Anterior cingulate cortex (tissue), 58 donors: ENCODE measurements at places on chromosomes 6 and 20.

- no peak for DNase-seq
Observed at GRCh38 chr6:75281653-75282052, 2.9 kb downstream of the TMEM30A start.

- DNase-seq = no peak
Observed at GRCh38 chr20:63314015-63314471, 21.1 kb downstream of the COL20A1 start.

DNA sequence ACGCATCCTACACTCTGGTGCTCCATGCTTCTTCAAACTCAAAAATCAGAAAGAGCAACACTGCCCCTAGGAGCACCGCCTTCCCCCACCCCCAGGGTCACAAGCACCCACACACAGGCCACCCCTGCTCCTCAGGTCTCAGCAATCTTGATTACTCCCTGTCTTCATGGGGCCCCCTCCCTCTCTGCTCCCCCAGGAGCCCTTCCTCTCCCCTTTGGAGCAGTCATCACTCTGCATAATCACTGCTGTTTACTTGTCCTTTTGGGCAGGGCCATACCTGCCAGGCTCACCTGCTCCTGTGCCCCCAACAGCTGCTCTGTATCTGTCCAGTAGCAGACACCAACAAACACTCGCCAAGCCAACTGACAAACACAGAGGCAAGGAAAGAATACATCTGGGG is 7.6 kb upstream of the SYNDIG1 start:
- DNase-seq = no peak

DNA sequence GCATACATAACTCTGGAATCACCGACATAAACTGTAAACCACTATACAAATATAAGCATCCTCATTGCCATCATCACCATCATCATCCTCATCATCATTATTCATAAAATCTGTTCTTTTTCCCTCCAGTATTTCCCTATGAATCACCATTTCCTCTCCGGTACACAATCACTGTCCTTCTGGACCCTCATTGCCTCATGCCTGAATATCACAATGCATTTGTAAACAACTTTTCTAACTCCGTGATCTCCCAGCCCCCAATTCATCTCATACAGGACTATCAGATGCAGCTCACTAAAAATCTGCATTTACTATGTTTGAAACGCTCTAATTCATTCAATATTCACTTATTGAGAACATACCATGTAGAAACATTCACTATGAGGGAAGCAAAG is 339.7 kb downstream of the TBC1D32 start:
- no peak for DNase-seq

DNA sequence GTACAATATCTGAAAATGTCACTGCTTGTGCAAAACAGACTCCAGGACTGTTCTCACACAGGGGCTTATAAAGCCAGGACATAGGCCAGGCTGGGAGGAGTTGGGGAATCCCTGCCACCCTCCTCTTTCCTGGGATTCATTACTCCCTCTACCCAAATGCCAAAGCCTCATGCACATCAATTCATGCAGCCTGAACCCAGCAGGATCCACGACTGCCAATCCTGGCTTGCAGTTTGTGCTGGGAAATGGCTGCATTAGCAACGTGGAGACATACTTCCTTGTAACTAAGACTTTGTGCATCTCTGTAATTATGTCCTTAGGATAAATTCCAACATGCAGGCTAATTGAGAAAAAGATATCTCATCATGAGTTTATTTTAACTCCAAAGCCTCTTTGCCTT is 143.8 kb downstream of the SYCP2 start:
- DNase-seq = no peak
